ENCODE measurements at places on chromosomes 1 and 21.

- no peak for DNase-seq
Observed at GRCh38 chr1:203926025-203926540, 64.7 kb downstream of the SNRPE start.

- no peak for DNase-seq
Observed at GRCh38 chr21:44802396-44803153, 955 bp upstream of the UBE2G2 start.

DNA sequence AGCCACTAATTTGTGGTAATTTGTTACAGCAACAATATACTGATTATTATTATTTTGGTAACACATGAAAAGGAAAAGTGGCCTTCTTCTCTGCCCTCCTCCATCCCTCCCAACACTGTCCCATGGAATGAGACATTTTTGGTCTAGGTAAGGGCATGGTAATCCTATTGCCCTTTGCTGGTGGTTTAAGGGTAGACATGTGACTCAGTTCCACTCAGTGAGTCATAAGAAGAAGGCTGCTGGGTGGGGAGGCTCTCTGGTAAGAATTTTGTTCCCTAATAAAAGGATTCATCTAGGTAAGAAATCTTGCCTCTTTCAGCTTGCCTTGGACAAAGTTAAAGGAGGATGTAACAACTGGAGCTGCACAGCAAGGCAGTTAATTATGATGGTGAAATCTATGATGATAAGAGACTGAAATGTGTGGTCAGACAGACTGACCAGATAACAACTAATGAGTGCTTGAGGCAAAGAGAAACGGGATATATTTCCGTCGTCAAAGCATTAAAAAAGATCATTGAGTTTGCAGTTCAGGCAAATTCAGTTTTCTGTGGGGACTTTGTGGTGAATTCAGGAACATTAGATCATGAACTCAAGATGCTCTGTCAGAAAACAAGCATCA, 232.0 kb upstream of the KCNK2 start:
- no peak for DNase-seq

DNA sequence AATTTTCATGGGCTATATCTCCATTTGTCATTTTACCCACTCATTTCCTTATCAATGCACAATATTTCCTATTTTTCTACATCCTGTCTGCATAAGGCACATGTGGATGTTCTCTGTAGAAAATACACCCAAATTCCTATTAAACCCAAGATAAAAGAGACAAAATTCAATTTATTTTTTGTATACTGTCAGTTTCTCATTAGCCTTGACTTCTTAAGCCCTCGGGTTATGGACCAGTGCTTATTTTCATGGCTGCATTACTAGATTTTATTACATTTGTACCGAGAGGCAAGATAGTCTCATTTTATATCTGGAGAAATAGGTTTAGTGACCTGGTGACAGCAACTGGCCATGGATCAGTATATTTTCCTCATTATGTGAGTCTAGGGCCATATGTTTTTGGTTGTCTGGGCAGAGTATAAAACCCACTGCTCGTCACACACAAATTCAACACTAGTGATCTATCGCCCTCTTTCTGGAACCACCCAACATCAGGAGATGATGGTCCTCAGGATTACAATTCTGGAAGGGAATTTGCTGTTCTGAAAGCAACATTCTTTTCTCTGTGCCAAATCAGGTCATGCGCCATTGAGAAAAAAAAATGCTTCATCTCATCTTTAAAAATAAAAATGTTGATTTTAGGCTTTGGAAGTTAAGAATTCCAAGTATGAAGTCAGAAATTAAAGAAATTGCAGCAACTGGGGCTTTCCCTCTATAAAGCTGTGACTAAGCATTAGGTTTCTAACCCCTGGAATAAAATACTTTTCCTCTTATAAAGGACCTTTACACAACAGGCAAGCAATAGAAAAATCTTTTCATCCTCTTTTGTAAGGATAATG, 81.4 kb downstream of the ASTN1 start:
- no peak for DNase-seq

- no peak for DNase-seq
Observed at GRCh38 chr1:186214791-186215190, 160.3 kb downstream of the TPR start.

DNA sequence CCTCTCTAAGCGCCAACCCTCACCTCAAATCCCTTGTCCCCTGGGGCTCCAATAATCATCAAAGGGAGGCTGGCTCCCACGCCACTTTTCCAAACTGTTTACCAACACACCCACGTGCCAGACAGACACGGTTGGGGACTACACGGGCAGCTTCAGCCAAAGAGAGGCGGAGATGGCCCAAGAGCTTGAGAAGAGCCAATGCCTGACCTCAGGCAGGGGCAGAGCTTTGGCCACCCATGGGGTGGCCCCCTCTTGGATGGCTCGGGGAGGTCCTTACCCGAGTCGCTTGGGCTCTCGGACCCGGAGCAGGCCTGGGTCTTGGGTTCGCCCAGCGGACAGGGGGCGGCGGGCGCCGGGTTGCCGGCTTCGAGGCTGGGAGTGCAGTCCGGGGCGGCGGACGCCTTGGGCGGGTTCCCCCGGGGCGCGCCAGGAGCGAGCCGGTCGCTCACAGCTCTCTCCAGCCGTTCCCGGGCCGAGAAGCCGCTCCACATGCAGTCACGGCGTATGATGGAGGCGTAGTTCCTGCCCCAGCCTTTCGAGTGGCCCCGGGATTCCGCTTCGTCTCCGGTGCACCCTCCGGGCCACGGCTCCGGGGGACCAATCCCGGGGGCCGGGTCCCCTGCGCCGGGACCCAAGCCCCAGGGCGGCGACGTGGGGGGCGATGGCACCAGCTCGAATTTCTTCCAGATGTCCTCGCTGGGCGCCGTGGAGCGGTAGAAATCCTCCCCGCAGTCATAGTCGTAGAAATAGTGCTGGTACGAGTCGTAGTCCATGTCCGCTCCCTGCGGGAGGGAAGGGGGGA, 854 bp downstream of the MYCL start:
- DNase-seq = no peak

GRCh38 chr1:78980511-78980910, 26.0 kb downstream of the ADGRL4 start:
- no peak for DNase-seq

DNA sequence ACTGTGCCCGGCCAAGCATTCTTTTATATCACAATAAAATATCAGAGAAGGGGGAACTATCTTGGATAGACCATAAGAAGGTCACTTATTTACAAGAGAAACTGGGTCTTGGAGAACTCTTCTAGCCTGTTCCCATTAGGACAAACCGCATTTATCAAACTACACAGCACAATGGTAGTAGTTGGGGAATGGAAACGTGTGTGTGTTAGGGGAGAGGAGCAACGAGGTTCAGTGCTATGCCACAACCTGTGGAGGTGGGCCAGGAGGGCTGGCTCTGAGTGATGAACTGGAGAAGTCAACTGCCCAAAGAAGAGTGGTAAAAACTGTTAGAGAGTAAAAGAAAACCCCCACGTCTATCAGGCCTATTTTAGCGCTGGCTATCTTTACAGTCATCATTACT, 1.6 kb downstream of the DONSON start:
- no peak for DNase-seq

- DNase-seq = no peak
Observed at GRCh38 chr1:167648252-167648849, 18.3 kb downstream of the RCSD1 start.

DNA sequence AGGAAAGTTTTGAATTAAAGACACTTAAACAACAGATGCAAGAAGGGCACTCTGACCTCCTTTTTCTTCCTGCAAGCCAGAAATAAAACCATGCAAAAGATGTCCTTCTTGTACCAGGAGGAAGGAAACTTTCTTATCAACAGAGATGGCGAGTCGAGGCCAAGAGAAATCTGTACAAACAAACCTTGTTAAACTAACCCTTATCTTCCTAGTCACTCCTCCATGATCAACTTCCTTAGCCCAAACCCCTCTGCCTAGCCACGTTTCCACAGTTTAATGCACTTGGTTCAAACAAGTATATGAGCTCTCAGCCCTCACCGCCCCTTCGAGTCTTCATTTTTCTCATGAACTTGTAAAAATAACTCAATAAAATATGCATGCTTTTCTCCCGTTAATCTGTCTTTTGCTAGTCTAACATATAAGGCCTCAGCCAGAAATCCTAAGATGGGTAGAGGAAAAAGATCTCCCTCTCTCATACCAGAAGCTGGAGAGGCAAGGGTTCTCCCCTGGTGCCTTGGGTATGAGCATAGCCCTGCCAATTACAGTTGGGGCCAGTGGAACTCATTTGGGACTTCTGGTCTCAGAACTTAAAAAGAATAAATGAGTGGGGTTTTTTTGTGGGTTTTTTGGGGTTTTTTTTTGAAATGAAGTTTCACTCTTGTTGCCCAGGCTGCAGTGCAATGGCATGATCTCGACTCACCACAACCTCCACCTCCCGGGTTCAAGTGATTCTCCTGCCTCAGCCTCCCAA, 141.7 kb upstream of the SOD1 start:
- no peak for DNase-seq

- DNase-seq = peak; percentile 32
Observed at GRCh38 chr1:151711044-151711800, 5.4 kb downstream of the CELF3 start.

DNA sequence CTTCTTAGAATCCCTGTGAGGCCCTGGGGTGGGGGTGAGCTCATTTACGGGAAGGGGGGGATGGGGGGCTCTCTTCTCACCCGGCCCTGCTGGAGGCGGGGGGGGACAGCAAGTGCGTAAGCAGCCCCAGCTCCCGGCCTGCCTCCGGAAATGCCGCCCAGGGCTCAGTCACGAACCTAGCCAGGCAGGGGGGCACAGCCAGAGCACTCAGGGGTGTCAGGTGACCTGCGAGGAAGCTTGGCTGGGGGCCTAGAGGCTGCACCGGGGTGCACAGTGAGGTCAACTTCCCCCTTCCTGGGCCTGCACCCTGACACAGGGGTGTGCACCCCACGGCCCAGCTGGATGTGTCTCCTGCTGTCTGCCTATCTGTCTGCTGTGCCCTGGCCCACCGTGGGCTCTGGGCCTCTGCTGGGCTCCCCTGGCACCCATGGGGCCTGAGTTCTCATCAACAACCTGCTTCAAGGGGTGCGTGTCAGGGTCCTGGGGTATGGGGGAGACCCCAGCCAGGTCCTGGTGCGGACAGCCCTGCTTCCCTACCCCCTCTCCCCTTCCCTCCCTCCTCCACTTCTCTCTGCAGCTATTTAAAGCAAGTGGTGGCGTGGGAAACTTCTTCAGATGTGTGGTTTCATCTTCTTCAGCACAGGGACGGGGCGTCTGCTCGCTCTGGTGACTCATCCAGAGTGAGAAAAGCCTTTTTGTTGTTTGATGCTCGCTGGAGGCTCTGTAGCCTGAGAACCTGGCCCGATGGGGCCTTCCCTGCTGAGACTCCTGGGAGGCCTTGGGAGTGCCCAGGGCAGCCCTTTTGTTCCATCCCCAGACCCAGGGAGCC, 92.5 kb upstream of the RUNX3 start:
- DNase-seq = peak; percentile 63

GRCh38 chr1:94481473-94481933, 60.1 kb downstream of the F3 start:
- DNase-seq = no peak

- DNase-seq = no peak
Observed at GRCh38 chr1:44608141-44608540, 66.1 kb downstream of the TMEM53 start.

GRCh38 chr1:905071-905749, 18.5 kb upstream of the SAMD11 start:
- no peak for DNase-seq

DNA sequence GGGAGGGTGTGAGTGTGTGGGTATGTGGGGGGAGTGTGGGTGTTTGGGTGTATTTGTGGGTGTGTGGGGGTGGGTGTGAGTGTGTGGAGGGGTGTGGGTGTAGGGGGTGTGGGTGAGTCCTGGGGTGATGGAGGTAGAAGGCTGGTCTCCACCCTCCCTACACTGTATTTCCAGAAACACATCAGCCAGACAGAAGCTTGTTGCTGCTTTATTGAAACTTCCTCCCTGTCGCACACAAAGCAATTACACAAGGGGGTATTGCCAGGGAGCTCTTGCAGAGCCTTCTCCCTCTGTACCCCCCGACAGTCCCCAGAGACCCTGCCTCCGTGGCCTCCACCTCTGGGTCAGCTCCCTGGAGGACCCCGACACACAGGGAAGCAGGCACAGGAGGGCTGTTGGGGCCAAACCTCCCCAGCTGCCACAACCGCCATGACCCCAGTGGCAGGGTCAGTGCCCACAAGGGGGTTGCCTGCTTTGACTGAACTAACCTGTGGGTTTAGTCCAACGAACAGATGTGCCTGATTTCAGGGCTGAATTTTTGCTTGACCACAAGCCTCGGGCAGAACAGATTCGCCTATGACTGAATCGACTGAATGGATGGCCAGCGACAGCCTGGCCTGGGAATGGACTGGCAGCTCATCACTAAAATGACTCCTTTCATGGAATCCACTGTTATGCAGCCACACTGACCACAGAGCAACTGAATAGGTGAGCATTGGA, 9.1 kb upstream of the MATN1 start:
- DNase-seq = no peak

DNA sequence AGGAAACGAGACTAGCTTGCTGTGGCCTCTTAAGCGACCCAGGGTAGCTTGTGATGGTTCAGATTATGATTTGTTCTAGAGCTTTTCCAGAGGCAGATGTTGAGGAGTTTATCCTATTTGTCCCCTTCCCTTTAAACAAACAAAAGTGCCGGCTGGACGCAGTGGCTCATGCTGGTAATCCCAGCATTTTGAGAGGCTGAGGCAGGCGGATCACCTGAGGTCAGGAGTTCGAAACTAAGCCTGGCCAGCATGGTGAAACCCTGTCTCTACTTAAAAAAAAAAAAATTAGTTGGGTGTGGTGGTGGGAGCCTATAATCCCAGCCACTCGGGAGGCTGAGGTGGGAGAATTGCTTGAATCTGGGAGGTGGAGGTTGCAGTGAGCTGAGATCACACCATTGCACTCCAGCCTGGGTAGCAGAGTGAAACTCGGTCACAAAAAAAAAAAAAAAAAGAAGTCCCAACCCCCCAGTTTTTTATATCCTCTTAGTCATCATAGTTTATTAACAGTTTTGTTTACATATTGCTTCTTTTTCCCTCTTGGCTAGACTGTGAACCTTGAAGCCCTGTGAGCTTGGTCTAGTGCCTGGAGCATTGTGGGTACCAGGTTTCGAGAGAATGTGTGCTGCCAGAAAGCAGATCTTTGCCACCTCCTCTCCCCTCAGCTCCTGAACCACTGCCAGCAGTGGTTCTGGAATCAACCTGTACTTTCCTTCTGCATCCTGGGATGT, 29.8 kb downstream of the MAPKAPK2 start:
- no peak for DNase-seq

- no peak for DNase-seq
Observed at GRCh38 chr1:24586119-24586518, 30.2 kb downstream of the NCMAP start.

- DNase-seq = no peak
Observed at GRCh38 chr21:14952916-14953315, 111.9 kb downstream of the NRIP1 start.

- no peak for DNase-seq
Observed at GRCh38 chr1:8425781-8426161, 107.9 kb downstream of the SLC45A1 start.

GRCh38 chr1:81053826-81054225, 746.9 kb upstream of the ADGRL2 start:
- no peak for DNase-seq

Data from anterior cingulate cortex (tissue), 58 donors.